ENCODE measurements at places on chromosomes 3 and 15. TPM values are rescaled to one million over a fixed set of nuclear protein-coding genes. Genes with fewer than 3 reads are reported as not detected.
A peak's percentile ranks its signal among the peaks of the same experiment; 100 is the strongest.

Gene METTL6
- 19.3 TPM for total RNA-seq

GRCh38 chr15:38600236-38600635 lies 35.6 kb upstream of the RASGRP1 start:
- no peak for DNase-seq
- no peak overlapping the region for H3K4me3 ChIP-seq
- H3K36me3 ChIP-seq: no peaks in the 10 kb centered on the region
- H3K27me3 ChIP-seq: peaks cover 6% of the 10 kb centered on the region

Gene SCAANT1
- not detected for total RNA-seq

GRCh38 chr15:70856177-70856883 lies 2.4 kb upstream of the LARP6 start:
- H3K36me3 ChIP-seq: peaks cover 3% of the 10 kb centered on the region
- H3K4me1 ChIP-seq: peaks cover 27% of the 10 kb centered on the region
- DNase-seq: no peak
- H3K27ac ChIP-seq: no peak overlapping the region

- no peak for DNase-seq
- H3K4me3 ChIP-seq: peak overlapping the region; percentile 34
- H3K27ac ChIP-seq: peak overlapping the region; percentile 61
- no peaks in the 10 kb centered on the region for H3K36me3 ChIP-seq
- peaks cover 47% of the 10 kb centered on the region for H3K4me1 ChIP-seq
Measured at GRCh38 chr3:23648996-23649395, 156.8 kb upstream of the UBE2E1 start.

Gene SMCO1
- total RNA-seq: not detected

Gene SCG5
- 127 TPM for total RNA-seq

DNA sequence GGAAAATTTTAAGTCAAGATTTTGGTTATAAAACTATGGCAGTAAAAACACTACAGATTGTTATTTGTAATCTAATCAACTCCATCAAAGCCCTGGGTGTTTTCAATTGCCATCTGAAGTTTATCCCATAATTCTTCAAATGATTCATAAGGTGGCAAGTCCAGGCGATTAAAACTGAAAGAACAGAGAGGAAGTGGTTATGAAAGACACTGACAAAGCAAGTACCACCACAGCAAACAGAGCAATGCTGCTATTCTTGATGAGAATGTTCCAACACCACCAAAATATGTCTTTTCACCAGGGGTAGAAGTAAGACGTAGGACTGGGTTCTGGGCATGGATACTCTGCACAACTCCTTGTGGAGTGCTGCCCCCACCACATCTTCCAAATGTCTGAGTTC lies 86.9 kb upstream of the PRTG start:
- peaks cover 3% of the 10 kb centered on the region for H3K27me3 ChIP-seq
- no peak overlapping the region for H3K27ac ChIP-seq
- no peaks in the 10 kb centered on the region for H3K4me1 ChIP-seq
- no peaks in the 10 kb centered on the region for H3K36me3 ChIP-seq
- no peak for DNase-seq

GRCh38 chr15:101500865-101501551 lies 11.5 kb upstream of the PCSK6 start:
- H3K4me3 ChIP-seq: no peak overlapping the region
- peaks cover 36% of the 10 kb centered on the region for H3K27me3 ChIP-seq
- no peak for DNase-seq

Gene LRRC31
- total RNA-seq: 1.4 TPM

DNA sequence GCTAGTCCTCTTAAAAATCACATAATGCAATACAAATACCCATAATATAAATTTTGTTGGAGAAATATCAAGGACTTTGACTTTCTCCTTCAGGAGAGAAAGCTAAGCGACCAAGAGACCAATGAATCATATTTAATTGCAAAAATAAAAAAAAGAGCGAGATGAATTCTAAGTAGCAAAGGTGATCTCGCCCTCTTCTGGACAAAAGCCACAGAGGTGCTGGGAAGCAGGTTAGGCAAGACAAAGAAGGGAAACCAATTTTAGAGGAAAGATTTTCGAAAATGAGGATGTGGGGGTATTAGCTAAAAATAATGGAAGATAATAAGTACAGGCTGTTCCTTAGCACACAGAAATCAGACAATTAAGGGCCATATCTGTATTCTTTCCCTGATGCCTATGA lies 111.4 kb upstream of the PLAAT1 start:
- peaks cover 24% of the 10 kb centered on the region for H3K27me3 ChIP-seq
- no peak overlapping the region for H3K27ac ChIP-seq
- no peaks in the 10 kb centered on the region for H3K36me3 ChIP-seq
- H3K4me1 ChIP-seq: peaks cover 26% of the 10 kb centered on the region
- H3K4me3 ChIP-seq: no peak overlapping the region
- no peak for DNase-seq

- no peak overlapping the region for H3K27ac ChIP-seq
- H3K4me1 ChIP-seq: no peaks in the 10 kb centered on the region
- no peak for DNase-seq
- H3K36me3 ChIP-seq: no peaks in the 10 kb centered on the region
Measured at GRCh38 chr3:69712933-69713332, 26.3 kb upstream of the MITF start.

DNA sequence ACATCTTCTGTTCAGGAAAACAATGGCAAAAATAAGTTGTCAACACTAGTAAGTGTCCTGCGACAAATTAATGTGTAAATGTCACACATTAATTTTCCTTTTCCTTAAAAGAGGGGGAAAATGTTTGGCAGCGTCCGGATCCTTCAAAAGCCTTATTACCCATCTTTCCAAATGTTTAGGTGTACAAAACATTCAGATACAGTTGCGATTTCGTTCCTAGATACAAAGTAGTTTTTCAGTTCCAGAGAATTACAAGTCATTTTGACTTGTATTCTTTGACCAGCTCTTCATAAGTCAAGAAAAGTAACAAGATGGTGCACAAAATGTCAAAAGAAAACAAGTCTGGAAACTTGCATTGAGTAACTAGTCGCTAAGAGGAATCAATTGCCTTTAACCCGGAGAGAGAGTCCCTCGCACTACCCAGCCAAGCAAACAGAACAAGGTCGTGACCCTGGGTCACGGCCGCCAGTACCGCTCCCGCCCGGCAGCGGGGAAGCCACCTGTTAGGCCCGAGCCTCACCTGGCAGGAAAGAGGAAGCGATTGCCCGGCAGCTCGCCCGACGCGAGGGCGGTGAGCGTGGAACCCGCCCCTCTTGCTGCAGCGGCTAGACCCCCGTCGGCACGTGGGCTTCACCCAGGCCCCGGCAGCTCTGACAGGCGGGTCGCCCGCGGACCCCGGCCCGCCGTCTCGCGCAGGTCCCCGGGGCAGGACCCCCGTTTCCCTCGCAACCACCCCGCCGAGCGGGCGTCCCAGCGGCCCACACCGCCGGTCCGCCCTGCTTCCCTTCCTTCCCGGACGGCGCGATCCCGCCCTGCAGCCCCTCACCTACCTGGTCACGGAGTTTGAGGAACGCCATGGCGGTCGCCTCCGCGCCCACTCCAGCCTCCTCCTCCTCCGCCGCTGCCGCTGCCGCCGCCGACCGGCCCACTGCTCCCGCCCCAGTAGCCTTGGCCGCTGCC lies 61.0 kb upstream of the ANKRD28 start:
- H3K4me1 ChIP-seq: peaks cover 16% of the 10 kb centered on the region
- H3K36me3 ChIP-seq: peaks cover 20% of the 10 kb centered on the region
- H3K4me3 ChIP-seq: peak overlapping the region; percentile 97
- H3K27ac ChIP-seq: peak overlapping the region; percentile 83

Gene TMEM212
- not detected for total RNA-seq

DNA sequence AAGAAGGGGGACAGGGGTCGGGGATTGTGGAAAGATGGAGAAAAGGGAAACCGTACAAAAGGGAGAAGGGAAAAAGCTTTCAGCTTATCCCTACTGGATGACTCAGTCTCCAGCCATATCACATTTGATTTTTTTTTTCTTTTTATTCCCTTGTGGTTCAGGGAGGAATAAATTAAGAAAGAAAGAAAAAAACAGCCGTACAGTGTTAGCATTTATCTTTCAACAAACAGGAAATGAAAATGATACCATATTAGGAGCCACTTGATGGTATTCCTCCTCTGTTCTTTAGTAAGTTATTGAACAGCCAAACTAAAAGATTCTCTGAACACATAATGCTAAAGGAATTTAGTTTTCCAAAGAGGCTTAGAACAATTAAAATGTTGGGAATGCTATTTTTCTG lies 594.4 kb downstream of the FOXP1 start:
- H3K27ac ChIP-seq: no peak overlapping the region
- no peaks in the 10 kb centered on the region for H3K27me3 ChIP-seq
- peaks cover 27% of the 10 kb centered on the region for H3K4me1 ChIP-seq
- H3K4me3 ChIP-seq: no peak overlapping the region
- no peak for DNase-seq

GRCh38 chr15:73946046-73946721 lies 19.9 kb downstream of the LOXL1 start:
- H3K4me1 ChIP-seq: peaks cover 14% of the 10 kb centered on the region
- H3K36me3 ChIP-seq: no peaks in the 10 kb centered on the region
- no peaks in the 10 kb centered on the region for H3K27me3 ChIP-seq
- no peak overlapping the region for H3K27ac ChIP-seq
- no peak for DNase-seq
- H3K4me3 ChIP-seq: no peak overlapping the region

DNA sequence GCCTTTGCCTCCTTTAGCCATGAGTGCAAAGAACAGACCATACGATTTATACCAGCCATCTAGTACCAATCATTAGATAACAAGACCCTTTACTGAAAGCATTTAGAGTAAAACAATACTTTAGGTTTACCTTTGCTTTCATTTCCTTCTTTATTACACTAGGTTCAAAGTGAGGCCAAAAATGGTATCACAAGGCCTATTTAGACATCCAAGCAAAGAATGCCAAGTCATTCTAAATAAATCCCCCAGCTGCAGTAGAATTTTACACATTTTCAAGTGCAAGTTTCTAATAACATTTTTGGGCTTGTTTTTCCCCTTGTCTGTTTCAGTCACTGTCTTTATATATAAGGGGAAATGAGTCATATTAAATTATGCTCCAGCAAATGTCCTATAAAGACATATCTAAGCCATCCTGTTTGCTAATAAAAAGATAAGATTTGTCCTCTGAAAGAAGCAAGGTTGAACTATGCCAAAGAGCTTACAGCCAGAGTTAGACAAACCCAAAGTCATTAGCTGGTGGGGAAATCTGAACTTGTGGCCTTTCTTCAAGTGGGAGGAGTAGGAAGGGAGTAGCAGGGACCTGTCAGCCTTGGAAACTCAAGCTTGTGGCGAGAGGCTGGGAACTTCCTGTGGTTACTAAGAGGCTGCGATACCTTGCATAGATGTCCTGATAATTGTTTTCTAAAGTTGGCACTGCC lies 232.7 kb downstream of the MECOM start:
- peaks cover 14% of the 10 kb centered on the region for H3K4me1 ChIP-seq
- no peaks in the 10 kb centered on the region for H3K27me3 ChIP-seq
- no peak for DNase-seq
- no peaks in the 10 kb centered on the region for H3K36me3 ChIP-seq
- H3K27ac ChIP-seq: peak overlapping the region; percentile 57

Data from type B pancreatic cell (in vitro differentiated cells).